Right renal cortex interstitium (tissue), 3 donors: ENCODE measurements at places on chromosomes 11 and 22.

DNA sequence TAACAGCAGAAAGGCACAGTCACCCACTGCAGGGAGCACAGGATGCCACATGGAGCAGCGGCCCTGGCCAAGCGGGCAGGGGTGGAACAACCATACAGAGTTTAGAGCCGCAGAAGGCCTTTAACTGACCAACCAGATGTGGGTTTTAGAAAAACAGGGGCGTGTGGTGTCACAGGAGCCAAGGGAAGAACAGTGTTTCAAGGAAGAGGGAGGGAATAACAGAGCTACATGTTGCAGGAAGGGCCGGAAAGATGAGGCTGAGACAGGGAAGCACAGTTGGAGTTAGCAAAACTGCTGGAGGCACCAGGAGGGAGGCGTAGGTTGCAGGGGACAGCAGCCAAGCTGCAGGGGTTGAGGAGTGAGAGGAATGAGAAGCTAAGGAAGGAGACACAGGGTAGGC is 7.8 kb upstream of the NAA40 start:
- DNase-seq = no peak

- no peak for DNase-seq
Measured at GRCh38 chr11:125036933-125037332, 26.2 kb upstream of the SLC37A2 start.

DNA sequence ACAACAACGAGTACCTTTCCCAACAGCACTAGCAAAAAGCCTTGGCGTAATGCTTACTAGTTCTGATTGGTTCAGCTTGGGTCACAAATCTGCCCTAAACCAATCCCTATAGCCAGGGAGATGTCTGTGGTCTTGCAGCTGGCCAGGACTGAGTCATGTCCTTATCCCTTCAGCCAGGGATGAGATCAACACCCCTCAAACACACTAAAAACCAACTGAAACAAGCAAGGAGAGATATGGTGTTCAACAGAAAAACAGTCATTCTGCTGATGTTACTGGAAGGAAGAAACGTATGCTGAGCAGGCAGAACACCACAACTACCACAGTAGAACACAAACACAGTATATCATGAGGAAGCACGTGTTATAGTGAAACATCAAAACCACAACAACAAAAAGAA is 375.6 kb downstream of the LARGE1 start:
- DNase-seq = no peak

GRCh38 chr22:17865183-17866055 is 91.2 kb upstream of the BID start:
- DNase-seq = no peak

- no peak for DNase-seq
Measured at GRCh38 chr11:47564933-47565339, 463 bp upstream of the PTPMT1 start.

GRCh38 chr11:17077520-17078401 is at the start of gene RPS13:
Gene RPS13 (minus strand): TSS chr11:17077667. CDS start chr11:17077641, 26 bp downstream.
- DNase-seq = peak; percentile 98
